Retinal pigment epithelial cell (primary cell): ENCODE measurements at places on chromosomes 1 and 21.

GRCh38 chr1:205377355-205377754 is 20.6 kb upstream of the KLHDC8A start:
- DNase-seq = no peak

DNA sequence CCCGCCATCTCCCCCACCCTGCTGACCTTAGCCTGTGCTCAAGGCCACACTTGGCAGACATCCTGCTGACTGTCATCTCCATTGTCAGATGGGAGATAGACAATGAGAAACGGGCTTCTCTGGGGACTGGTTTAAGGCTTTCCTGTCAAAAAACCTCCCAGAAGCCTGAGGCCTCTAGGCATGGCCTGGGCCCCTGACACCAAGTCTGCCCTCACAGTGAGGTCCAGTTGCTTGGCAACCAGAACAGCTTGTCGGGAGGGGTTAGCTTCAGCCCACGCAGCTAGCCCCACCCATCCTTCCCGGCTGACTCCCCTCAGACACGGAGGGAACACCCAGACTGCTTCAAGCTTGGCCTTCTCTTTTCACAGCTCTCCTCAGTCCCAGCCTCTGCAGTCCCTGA is 11.0 kb downstream of the PLEKHA6 start:
- no peak for DNase-seq

DNA sequence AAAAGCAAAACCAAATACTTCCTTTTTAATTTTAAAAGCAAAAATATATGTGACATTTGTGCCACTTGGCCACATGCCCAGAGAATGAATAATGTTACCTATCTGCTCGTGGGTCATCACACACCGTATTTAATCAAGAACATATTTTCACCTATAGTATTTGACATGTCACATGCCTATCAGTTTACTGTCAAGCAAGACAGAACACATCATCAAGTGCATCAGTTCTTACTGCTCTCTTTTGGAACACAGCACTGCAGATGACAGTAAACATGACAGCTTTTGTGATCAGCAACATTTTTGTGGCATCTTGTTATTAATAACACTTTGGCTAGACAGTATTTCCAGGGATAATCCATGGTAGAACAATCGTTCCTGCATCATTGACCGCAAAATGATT is 134.4 kb downstream of the LRRC7 start:
- DNase-seq = no peak

DNA sequence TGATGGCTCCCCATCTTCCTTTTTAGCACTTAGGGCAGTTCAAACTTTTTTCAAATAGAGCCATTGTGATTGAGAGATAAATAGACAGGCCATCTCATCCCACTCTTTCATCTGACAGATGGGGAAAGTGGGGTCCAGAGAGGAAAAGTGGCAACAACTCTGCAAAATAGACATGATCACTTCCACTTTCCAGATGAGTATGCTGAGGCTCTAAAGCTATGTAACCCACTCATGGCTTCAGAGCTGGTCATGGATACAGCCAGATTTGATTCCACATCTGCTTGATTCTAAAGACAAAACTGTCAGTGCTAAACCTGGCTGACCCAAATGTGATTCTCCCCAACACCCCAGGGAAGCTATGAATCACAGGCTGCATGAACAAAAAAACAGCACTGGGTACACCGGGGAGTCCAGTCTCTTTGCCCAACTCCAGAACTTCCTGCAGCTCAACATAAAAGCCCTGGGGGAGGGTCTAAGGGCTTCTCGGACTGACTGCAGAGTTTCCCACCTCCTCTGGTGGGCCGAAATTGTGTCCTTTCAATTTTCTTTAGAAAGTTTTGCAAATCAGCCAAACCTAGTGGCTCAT is 59.3 kb downstream of the PLPP3 start:
- no peak for DNase-seq

DNA sequence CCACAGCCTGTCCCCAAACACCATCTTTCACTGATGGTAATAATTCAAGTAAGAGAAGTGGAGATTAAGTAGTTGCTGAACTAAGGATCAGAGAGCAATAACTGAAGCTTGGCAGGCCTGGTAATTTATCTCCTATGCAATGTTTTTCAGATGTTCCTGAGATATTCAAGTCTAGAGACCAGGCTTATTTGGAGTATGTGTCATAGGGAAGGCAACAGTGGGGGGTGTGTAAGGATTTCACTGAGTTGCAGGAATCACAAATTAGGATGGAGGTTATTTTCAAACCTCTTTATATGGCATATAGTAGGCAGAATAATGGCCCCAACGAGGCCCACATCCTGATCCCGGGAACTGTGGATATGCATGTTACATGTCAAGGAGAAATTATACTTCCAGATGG is 171.7 kb downstream of the KCNJ6 start:
- no peak for DNase-seq

GRCh38 chr1:14435368-14436023 is 163.0 kb upstream of the KAZN start:
- DNase-seq = no peak

- no peak for DNase-seq
These were observed 21.9 kb downstream of the SH2D2A start for GRCh38 chr1:156794506-156795373.

DNA sequence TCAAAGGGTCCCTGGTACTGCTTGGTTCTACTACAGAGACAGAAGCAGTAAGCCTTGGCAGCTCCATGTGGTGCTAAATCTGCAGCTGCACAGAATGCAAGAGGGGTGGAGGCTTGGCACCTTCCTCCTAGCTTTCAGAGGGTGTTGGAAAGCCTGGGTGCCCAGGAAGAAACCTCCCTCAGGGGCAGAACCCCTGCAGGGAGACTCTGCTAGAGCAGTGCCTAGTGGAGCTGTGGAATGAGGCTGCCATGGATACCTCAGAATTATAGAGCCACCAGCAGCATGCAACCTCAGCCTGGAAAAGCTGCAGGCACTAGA is 76.2 kb upstream of the TLR5 start:
- DNase-seq = no peak

GRCh38 chr1:21639594-21640041 is 29.5 kb downstream of the RAP1GAP start:
- no peak for DNase-seq

DNA sequence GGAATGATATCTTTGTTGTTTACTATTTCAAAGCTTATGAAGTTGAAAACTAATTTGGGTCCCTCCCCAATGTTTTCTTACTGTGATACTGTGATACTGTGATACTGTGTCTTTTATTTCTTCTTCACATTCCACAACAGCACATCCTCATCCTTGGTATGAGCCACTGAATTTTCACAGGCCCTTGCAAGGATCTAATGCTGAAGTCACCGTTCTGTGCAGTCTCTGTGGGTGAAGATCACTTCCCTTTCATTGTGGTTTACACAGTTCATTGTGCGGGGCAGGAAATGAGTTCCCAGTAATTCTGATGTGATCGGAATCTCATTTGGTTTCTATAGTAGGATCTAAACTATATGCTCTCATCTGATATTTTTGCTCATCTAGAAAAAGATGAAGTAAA is 32.1 kb upstream of the PAXBP1 start:
- no peak for DNase-seq

GRCh38 chr1:205537386-205538018 is 33.0 kb downstream of the CDK18 start:
- no peak for DNase-seq

- DNase-seq = peak; percentile 23
These were observed at the start of gene AGO4 for GRCh38 chr1:35807614-35808449. Gene AGO4, plus strand, starts transcription at chr1:35808016. Its CDS starts 401 bp downstream, at chr1:35808417.

DNA sequence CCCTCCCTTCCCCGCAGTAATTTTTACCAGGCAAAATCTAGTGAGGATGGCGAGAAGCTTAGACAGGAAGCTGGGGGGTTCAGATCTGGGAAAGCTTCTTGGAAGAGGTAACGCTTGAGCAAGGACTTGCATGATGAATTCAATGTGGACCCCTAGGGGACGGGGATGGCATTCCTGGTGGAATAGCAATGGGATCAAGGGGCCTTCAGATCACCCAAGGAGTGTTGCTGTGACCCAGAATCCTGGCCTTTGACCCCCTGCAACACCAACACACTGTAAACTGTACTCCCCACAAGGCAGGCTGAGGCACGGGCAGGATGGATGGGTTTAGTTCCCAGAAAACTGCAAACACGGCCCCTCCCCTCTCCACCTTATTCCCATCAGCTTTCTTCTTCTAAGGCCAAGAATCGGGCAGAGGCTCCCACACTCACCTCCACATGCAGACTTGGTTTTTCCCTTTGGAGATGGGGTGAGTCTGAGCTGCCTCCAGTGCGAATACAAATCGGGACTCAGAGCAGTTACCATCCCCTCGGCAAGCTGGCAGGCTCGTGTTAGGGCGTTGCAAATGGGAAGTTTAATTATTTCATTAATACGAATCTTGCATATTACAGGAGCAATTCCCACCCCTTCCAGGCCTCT is 20.1 kb downstream of the DISP3 start:
- DNase-seq = no peak

DNA sequence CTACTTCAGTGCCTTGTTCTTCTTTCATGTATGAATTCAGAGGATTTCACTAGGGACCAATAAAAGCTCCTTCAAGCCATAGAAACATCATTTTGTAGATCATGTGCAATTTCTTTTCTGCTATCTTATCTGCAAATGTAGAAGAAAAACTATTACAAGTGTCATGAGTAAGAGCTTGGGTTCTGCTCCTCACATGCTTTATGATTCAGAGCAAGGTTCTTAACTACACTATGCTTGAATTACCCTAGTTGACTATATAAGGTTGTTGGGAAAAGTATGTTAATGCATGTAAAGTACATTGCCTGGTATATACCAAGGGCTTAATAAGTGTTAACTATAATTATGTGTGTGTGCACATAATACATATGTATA is 91.4 kb upstream of the S1PR1 start:
- no peak for DNase-seq

- no peak for DNase-seq
These were observed 4.2 kb downstream of the SPATA46 start for GRCh38 chr1:162372159-162373071.

DNA sequence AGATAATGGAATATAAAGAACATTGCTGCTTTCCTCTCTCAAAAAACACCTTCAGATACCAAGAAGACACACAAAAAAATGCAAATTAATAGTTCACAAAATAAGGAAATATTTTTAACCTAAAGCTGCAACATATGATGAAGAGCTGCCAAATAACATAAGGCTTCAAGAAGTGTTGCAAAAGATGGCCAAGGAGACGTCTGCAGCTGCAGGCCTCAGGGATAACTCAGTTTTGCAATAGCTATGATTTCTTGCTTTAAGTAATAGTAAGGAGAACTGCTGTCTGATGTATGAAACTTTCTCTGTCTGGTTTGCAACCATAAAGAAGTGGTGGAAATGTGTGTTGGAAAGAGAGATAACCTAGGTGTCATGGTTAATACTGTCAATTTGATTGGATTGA is 1237.5 kb downstream of the MRPL39 start:
- no peak for DNase-seq

DNA sequence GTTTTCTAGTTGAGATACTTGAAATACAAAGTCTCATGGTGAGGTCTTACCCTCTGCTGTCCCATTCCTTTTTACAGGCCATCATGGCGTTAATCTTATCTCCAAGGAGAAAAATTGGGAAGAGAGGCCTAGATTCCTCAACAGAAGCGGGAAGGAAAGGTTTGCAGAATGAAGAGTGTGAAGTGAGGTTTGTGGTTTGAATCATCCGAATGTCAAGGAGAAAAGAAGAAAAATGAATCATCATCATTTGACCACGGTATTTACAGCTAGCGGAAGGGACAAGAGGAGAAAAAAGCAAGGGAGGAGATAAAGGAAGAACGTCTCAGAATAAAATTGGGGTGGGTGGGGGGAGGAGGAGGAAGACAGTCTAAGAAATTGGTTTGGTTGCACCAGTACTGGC is 935 bp upstream of the COG2 start:
- no peak for DNase-seq

- DNase-seq = no peak
These were observed 10.2 kb upstream of the TOMM20 start for GRCh38 chr1:235138821-235139220.

DNA sequence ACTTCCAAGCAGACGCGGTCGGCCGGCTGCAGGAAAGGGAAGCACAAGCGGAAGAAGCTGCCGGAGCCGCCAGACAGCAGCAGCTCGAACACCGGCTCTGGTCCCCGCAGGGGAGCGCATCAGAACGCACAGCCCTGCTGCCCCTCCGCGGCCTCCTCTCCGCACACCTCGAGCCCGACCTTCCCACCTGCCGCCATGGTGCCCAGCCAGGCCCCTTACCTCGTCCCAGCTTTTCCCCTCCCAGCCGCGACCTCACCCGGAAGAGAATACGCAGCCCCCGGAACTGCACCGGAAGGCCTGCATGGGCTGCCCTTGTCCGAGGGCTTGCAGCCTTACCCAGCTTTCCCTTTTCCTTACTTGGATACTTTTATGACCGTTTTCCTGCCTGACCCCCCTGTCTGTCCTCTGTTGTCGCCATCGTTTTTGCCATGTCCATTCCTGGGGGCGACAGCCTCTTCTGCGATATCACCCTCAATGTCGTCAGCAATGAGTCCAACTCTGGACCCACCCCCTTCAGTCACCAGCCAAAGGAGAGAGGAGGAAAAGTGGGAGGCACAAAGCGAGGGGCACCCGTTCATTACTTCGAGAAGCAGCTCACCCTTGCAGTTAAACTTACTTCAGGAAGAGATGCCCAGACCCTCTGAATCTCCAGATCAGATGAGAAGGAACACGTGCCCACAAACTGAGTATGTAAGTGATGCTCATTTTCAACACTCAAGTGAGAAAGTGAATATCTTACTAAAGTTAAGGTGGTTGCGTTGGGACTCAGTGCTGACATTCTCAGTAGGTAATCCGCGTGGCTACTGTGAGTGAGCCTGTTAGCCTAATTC is 25.5 kb downstream of the UTS2 start:
- DNase-seq = no peak

- no peak for DNase-seq
These were observed 287.9 kb upstream of the FMN2 start for GRCh38 chr1:239803781-239804180.

DNA sequence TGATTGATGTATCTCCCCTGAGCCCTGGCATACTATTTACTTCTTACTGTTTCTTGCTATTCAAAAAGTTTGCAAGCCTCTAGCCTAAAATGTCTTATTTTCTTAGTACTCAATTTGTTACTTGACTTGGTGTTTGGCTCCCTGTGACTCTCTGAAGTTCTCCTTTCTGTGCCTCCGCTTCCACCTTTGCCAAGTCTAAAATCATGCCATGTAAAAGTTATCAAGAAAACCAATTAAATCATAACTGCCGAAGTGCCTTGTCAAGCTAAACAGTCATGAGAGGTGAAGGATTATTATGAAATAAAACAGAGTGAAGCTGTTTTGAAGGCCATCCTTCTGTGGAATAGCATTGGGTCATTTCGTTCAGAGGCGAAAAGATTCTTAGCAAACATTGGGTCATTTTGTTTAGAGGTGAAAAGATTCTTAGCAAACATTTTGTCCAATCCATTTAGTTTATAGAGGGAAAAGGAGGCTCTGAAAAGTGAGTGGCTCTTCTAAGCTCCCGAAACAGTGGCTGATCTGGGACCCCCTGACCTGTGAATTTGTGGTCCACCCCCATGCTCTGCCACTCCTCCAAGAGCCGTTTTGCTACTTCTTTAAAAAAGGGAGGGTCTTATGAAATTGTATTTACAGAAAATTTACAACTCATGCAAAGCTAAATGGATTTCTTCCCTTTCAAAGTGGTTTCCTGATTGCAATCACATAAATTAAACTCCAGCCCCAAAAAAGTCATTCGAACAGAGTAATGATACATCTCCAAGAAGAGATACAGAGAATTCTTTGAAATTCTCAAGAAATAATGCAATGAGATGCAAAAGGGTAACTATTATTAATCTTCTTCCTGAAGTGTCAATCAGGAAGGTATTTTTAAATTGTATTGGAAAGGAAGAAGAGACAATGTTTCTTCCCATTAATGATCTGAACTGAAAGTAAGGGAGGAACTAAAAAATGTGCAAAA is 141.4 kb downstream of the RUNX1 start:
- DNase-seq = no peak
